Right forelimb (tissue), 1 donor: ENCODE measurements at places on chromosomes 4 and X.

- no peak for DNase-seq
Measured at GRCh38 chr4:26822546-26822945, 38.1 kb upstream of the STIM2 start.

DNA sequence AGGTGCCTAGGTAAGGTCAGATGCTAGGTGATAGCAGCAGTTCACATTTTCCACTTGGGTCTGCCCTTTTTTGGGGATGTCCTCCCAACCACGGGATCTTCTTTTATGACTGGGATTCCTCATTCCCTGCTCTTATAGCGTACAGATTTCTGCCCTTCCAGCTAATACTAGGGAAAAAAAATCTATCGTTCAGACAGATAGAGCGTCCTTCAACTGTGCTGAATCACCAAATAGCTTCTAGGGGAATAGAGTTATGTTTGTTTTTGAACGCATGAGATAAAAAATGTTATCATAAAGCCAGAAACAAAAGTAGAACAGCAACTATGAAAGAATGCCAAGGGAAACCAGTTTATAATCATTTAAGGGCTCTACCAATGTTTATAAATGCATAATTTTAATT, 13.0 kb downstream of the RAP2C start:
- DNase-seq: no peak

DNA sequence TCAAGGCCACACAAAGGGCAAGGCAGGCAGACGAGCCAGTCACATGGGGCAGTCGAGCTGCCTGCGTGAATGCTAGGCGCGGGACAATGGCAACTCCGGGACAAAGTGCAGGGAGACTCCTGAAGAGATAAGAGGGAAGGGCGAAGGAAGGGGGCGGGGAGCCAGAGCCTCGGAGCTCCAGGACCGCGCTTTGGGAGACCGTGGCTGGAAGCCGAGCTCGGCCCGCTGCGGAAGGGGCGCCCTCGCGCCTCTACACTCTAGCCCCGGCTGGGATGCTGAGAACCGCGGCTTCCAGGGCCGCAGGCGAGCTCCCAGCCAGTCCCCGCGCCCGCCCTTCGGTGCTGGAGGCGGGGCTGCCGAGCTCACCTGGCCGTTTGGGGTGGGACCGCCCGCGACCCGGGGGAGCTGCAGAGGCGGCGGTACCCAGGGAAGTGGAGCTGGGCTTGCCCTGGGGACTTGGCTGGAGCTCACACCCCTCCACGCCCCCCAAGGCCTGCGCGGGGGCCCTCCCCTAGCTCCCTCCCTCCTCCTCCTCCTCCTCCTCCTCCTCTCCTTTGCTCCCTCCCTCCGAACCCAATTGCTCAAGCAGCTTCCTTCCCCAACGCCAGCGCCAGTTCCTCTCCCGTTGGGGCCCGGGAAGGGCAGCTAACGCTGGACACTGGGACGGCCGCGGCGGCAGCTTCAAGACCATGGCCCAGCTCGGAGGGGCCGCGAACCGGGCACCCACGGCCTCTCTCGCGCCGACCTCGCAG, at the start of gene SOWAHD:
Gene SOWAHD (plus strand): TSS at position 610 of the 752 bp plus-strand sequence. CDS start 80 bp downstream, at position 690.
- DNase-seq: peak; percentile 58

DNA sequence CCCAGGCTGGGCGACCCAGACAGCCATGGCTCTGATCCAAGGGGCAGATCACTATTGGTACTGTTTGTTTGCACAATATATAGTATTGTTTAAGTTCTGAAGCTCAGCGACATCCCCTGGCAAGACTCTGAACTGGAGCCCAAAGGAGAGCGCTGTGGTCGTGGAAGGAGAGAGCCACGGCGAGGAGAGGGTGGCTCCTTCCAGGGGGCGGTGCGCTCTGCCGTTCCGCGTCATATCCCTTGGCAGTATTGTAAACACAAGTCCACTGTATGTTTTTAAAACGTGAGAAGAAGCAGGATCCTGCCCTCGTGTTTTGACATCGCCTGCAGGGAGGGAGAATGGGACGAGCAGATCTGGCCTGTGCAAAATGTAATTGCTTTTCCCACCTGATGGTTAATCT, 185.5 kb downstream of the RAB28 start:
- DNase-seq: no peak

DNA sequence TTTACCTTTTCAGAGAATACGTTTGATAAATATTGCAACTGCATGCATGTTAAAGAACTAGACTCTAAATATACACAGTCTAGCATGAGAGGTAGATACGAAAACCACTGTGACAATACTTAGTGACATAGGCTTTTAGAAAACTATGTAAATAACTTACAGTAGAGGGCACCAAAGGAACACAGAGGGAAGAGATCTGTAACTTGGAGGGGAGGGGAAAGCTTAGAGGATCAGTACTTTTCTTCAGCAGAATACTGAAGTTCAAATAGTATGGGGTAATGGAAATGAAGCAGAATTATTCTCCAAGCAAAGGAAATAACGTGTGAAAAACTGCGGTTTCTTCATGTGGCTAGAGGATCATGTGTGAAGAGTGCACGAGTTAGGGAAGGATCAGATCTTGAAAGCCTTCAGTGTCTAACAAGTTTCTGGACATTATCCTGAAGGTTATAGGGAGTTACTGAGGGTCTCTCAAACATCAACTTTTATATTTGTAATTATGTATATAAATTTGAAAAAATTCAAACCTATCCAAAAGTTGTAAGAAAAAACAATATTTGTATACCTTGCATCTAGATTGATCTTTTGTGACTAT, 264.3 kb downstream of the NPFFR2 start:
- DNase-seq: no peak

GRCh38 chr4:74031576-74031975, 6.9 kb downstream of the CXCL3 start:
- DNase-seq: no peak

DNA sequence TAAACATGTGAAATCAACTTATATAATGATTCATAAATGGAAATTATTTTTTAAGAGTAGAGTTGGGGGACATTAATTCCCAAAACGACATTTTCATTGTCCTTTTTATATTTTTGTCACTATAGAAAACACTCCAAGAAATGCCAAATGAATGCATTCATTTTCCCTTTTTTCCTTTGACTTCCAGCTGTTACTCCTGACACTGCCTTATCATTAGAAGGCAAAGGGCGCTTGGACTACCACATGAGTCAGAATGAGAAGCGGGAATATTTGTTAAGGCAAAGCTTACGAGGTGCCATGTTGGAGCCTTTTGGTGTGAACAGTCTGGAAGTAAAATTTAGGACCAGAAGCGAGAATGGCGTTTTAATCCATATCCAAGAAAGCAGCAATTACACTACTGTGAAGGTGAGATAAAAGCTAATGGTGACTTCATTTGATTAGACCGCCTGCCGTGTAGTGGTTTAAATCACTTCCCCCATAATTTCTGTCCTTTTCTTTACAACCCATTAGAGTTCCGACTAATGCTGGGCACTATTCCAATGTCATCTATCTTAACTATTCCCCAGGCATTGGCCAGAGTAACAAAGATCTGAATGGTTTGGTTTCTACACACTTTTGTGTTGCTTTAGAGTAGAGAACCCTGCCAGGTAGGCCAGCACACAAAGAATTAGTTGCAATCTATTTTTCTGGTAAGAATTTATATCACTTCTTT, 166.7 kb downstream of the FAT4 start:
- no peak for DNase-seq

DNA sequence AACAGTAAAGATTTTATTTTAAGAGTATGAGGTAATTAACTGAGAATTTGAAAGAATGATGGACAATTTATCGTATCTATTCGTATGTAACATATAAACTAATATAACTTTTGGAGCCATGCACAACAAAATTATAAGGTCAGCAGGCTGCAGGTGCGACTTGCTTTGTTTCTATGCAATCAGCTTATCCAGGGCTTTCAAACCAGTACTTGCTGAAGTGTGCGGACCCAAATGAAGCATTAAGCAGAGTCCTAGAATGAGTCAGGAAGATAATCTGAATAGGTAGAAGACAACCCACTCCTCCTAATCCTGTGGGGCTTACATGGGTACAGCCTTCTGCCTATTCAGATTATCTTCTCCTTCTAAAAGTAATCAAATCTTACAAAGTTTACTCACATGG, 2.1 kb downstream of the NSD2 start:
- DNase-seq: peak; percentile 9

GRCh38 chr4:111450867-111451266, 694.4 kb upstream of the FAM241A start:
- no peak for DNase-seq

DNA sequence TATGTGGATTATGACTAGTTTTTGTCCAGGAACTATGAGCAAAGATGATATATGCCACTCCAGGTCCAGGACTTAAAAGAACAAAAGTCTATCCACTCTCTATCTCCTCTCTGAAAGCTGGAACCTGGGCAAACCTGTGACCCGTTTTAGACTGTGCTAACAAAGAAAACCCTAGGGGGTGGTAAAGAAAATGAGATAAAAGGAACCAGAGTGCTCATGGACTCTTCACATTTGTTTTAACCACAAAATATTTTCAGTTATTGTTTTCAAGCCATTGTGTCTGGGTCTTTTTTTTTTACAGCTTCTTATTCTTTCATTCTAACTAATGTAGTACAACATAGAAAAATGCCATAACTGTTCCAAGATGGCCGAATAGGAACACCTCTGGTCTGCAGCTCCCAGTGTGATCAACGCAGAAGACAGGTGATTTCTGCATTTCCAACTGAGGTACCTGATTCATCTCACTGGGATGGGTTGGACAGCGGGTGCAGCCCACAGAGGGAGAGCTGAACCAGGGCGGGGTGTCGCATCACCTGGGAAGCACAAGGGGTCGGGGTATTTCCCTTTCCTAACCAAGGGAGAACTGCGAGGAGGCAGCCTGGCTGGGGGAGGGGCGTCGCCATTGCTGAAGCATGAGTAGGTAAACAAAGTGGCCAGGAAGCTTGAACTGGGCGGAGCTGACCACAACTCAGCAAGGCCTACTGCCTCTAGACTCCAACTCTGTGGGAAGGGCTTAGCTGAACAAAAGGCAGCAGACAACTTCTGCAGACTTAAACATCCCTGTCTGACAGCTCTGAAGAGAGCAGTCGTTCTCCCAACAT, 45.1 kb downstream of the CHM start:
- DNase-seq: no peak

GRCh38 chr4:67037504-67038227, 507.6 kb downstream of the CENPC start:
- DNase-seq: no peak

- no peak for DNase-seq
Measured at GRCh38 chrX:153488231-153488914, 6.4 kb upstream of the BGN start.

GRCh38 chr4:100736641-100737451, 219.0 kb upstream of the EMCN start:
- no peak for DNase-seq

GRCh38 chr4:32560306-32560705, 1840.1 kb downstream of the PCDH7 start:
- peak; percentile 43 for DNase-seq

- no peak for DNase-seq
Measured at GRCh38 chrX:108332281-108332680, 105.9 kb downstream of the COL4A6 start.

GRCh38 chr4:159341522-159341921, 238.6 kb downstream of the RAPGEF2 start:
- no peak for DNase-seq

GRCh38 chr4:138235419-138235952, 6.7 kb downstream of the SLC7A11 start:
- no peak for DNase-seq

DNA sequence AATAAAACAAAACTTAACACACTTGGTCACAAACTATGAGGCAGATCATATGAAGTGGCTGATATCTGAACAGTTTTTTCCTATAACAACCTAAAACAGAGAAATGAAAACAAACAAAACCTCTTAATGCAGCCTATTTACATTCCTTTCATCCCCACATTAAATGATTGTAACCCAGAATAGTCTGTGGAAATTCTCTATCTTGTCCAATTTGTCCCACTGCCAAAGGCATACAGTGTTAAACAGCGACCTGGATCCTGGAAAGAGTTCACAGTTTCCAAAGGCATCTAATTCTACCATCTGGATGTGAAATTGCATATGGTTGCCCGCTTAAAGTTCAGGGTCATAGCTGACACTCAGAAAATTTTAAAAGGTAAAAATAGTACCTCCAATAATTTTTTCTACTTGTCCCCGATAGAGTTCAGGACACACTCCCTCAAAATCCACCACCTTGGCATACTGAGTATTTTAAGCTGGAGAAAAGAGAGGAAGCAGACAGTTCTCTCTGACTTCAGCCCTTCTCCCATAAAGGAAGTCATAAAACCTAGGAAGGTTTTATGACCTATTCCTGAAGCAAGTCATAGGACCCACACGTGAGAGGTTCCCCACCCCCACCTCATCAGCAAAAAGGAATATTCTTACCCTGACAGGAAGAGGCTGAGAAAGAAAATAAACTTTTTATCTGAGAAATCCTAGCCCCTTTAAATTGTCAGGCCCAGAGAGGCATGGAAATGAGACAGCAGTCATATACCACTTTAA, 270.2 kb downstream of the PAPSS1 start:
- DNase-seq: no peak

DNA sequence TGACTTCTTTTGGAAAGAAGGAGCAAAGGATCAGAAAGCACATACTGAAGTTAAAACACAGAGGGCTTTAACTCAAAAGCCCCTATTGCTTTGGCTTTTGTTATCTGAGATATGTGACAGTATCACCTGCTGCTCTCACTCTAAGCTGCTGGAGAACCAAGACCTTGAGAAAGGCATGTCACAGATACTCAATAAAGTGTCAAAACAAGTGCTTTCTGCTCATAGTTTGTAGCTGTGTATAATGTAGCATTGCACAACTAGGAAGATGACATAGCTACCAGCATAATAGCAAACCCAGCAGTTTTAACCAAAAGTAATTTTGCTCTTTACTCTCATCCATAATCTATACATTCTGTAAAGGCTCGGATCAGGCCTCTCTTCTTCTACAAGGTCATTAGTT, 159.6 kb downstream of the LHFPL1 start:
- no peak for DNase-seq

GRCh38 chr4:2537011-2537830, 774 bp downstream of the FAM193A start:
- peak; percentile 68 for DNase-seq

DNA sequence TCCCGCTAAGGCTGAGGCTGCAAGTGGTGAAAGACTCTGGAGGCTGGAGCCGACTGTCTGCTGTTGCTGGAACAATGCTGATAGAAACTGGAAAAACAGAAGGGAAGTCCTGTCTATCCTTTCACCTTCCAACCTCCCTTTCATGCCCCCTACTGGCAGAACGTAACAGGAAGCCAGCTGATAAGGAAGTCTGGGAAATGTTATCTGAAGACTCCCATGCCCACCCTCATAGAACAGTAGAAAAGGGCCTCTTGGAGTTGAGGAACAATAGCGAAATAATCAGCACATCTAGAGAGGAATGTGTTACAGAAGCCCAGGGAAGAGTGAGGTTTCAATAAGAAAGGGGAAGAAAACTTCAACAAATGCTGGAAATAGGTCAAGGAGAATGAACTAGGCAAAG, 117.1 kb upstream of the DKK2 start:
- DNase-seq: no peak

DNA sequence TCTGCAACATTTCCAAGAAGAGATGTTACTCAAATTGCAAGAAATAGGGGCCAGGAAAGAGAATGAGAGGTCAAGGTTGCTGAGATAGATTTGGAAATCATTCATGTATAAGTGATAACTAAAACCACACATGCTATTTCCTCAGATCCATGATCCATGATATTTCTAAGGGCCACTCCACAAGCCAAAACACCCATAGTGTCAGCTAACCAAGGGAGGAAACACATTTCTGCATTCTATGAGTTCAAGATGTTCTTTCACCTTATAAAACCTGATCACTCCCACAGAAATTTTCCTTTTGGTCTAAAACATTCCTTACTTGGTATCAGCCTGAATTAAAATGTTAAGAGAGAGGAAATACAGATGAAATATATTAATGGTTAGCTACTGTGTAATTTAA, 47.2 kb downstream of the TBCK start:
- no peak for DNase-seq
